Activated CD8-positive, alpha-beta memory T cell treated with anti-CD3 and anti-CD28 coated beads for 1 hour (primary cell): ENCODE measurements at places on chromosomes 4 and X.

DNA sequence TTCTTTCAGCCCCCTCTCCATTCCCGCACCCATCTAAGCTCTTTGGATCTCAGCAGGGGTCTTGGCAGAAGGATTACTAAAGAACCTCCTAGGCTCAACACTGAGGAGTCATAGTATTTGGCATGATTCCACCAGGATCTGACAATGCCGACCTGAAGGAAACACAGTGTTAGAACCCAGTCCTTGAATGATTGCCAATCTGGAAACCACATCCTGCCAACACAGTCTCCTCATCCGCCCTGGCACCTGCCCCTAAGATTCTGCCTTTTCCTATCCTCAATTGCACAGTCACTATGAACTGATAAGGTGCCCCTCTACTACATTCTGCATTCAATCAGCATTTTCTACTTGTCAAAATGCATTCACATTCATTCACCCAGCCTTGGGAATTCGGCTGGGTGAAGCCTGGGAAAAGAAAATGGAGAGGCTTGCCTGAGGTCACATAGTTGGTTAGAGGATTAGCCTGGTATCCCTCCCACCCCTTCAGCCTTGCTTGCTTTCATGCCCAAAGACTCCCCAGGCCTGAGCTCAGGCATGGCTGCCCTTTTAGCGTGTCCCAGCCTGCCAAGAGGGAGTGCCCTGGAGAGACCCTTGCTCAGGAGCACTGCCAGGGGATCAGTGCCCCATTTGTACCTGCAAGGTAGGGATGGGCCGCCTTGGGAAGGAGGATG is 2.2 kb upstream of the CLDN2 start:
- no peak for DNase-seq

DNA sequence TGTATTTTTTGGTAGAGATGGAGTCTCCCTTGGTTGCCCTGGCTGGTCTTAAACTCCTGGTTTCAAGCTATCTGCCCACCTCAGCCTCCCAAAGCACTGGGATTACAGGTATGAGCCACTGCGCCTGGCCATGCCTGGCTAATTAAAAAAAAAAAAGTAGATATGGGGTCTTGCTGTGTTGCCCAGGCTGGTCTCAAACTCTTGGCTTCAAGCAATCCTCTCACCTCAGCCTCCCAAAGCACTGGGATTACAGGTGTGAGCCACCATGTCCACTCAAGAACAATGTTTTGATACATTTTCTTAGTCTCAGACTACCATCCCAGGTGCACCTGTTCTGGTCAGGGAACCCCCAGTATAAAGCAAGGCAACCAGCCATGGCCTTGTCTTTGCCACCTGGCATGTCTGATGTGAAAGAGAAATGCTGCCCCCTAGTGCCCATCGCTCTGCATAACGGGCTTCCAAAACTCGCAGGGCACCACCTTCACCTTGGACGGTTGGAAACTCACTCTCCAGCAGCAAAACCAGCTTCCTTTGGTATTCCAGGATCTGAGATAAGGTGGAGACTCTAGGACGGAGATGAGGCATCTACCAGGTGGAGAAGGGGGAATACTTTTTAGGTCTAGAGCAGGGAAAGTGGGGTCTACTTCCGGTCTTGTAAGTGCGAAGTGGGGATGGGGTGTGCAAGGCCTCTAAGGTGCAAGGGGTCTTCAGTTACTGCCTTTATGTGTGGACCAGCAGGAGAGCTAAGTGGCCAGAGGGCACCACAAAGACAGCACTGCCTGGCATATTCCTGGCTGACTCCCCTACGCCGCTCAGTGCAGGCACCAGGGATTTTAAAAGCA is 47.7 kb upstream of the AFAP1 start:
- DNase-seq: peak; percentile 40

- DNase-seq: no peak
These were observed 35.6 kb upstream of the EDA2R start for GRCh38 chrX:66674506-66674905.

GRCh38 chrX:48935301-48935670 is 16.5 kb upstream of the PIM2 start:
- DNase-seq: no peak

DNA sequence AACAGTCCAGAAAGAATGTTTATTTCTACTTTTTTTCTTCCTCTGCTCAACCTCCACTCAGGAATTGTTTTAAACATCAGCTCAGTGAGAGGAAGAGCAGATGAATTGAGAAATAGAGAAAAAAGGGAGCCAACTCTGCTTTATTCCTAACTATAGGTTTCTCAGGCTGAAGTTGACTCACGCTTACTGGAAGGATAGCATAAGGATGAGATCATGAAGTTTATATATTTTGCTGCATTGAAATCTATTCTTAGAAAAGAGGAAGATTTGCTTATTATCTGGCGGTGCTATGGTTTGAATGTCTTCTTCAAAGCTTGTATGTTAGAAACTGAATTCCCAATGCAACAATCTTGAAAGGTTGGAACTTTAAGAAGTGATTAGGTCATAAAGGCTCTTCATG is 1673.4 kb upstream of the PCDH7 start:
- DNase-seq: no peak

DNA sequence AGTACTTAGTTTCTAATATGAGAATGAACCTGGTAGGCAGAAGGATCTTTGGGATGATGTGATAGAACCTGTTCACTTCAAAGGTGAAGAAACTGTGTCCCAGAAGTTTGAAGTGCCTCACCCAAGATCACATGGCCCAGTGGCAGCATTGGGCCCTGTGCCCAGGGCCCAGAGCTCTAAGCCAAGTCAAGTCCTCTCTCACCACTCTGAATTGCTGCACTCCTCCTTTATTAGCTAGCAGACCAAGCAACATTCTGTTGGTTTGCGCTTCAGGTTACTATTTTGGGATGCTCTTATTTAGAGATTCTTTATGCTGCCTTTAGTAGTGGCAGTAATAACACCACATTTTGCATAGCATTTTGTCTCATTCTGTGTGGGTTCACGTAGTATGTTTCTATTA is 82.7 kb downstream of the PARM1 start:
- DNase-seq: no peak

- DNase-seq: no peak
These were observed 25.8 kb downstream of the RTL9 start for GRCh38 chrX:110384490-110384889.

GRCh38 chr4:5385741-5386311 is 322.5 kb downstream of the EVC2 start:
- DNase-seq: no peak

GRCh38 chrX:78643874-78644273 is 15.3 kb downstream of the RTL3 start:
- DNase-seq: no peak

GRCh38 chr4:101232074-101232776 is 115.1 kb downstream of the PPP3CA start:
- DNase-seq: no peak

- DNase-seq: no peak
These were observed 33.6 kb upstream of the JAKMIP1 start for GRCh38 chr4:6233929-6234328.

DNA sequence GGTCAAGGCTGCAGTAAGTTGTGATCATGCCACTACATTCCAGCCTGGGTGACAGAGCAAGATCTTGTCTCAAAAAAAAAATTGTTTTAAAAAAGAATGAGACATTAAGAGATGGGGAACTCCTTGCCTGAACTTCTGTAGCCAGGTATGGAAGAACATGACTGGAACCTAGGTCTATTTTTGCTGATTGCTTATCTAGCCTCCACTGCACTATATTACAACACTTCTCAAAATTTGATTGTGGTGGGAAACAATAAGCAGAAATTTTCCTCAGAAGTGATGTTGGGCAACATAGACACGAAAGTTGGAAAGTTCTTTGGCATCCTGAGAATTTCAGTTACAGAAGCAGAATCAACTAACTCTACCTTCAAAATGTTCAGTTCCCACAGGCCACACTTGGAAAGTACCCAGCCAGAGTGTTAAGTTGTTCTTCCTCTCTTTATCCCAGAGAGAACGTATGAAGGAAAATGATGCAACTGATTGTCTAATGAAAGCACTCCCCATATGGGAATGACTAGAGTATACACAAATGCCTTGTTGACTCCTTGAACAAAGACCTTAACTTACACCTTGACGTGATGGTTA is 50.0 kb downstream of the LUZP4 start:
- no peak for DNase-seq

DNA sequence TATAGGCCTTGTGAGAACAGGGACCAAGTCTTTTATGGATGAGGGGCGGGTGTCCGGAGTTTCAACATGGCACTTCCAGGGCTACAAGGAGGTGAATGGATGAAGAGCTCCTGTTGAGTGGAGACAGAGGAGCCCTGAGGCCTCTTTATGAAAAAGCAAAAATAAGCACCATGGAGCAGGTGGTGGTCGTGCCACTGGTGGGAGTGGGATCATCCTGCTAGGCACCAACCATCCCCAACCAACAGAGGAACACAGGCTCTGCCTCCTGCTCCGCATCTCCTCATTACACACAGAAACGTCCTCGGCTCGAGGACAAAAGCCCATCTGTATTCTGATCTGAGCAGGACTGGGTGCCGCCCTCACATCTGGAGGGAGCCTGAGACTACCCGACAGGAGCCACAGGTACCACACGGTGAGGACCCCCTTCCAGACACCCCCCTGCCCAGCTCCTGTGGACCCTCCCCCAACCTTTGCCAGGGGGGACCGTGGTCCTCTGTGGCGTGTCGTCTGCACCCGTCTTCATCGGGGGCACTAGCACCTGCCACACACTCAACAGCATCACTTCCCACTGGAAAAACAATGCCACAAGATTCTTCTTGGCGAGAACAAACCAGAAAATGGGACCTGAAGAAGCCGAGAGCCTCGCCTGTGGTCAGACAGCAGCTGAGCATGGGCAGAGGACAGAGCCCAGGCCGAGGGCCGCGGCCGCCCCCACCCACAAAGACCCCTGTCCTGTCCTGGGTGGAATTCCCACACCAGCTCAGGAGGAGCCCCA is 3.9 kb upstream of the PDE6B start:
- DNase-seq: no peak

GRCh38 chr4:38574559-38575333 is 89.3 kb upstream of the KLF3 start:
- no peak for DNase-seq

- no peak for DNase-seq
These were observed 110.6 kb downstream of the REPS2 start for GRCh38 chrX:17056868-17057608.

GRCh38 chr4:187208651-187209050 is 485.0 kb upstream of the FAT1 start:
- DNase-seq: no peak

GRCh38 chr4:15811703-15812337 is 33.7 kb downstream of the CD38 start:
- no peak for DNase-seq

DNA sequence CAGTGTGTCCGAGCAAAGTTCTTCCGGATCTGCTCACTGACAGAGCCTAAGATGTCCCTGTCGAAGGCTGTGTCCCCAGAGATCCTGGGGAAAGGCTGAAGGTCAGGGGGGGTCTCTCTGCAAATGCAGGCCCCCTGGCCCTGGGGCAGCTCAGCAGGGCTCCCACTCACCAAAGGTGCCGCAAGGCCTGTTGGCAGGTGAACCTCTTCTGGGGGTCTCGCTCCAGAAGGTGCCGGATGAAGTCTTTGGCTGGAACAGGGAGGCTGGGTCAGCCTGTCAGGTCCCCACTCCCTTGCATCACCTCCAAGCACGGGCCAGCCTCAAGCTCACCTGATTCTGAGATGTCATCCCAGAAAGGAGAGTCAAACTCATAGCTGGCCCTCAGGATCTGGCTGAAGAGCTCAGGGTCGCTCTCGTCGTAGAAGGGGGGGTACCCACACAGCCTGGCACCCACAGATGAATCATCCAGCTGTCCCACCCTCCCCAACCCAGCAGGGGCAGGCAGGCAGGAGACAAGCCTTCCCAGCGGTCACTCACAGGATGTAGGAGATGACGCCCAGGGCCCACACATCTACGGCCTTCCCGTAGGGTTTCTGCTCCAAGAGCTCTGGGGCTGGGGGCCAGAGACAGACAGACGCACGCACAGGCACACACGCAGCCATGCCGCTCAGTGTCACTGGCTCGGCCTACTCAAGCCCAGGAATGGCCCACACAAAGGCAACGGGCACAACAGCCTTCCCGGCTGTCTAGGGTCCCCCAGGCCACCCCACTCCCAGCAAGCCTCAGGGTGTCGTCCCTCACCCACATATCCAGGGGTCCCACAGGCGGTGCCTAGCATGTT is 2.6 kb downstream of the PNCK start:
- no peak for DNase-seq

DNA sequence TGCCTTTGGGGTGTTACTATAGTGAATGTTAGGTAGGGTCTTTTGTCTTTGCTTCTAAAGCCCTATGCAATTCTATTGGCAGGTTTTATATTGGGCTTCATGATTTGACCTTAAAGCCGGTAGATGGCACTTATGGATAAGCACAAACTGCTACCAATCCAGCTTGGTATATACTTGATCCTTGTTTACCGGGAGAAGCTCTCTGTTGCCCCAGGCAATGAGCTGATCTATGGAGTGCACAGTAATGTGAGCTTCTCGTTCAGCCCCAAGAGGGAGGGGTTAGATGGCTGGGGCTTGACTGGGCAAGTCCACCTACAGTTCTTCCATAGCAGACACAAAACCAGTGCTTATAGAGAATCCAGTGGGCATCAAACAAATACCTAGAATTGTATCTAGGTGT is 287.2 kb upstream of the CT83 start:
- DNase-seq: no peak

- no peak for DNase-seq
These were observed 168.0 kb downstream of the BANK1 start for GRCh38 chr4:101958547-101958946.

DNA sequence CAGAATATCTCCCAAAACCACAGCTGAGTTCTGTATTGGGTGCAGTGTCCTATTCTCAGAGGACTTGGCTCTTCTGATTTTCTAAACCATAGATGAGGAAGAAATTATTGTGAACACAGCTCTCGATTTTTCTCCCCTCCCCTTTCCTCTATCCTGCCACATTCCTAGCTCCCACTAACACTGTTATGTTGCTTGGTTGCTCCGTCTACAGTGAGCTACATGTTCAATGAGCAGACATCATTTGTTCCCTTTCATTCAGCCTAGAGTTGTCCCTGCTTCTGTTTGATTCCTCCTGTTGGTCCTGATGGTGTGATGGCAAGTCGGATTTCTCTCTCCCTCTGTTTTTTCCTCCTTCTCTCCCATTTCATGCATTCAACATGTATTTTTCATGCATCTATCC is 65.9 kb downstream of the DIPK2B start:
- no peak for DNase-seq

DNA sequence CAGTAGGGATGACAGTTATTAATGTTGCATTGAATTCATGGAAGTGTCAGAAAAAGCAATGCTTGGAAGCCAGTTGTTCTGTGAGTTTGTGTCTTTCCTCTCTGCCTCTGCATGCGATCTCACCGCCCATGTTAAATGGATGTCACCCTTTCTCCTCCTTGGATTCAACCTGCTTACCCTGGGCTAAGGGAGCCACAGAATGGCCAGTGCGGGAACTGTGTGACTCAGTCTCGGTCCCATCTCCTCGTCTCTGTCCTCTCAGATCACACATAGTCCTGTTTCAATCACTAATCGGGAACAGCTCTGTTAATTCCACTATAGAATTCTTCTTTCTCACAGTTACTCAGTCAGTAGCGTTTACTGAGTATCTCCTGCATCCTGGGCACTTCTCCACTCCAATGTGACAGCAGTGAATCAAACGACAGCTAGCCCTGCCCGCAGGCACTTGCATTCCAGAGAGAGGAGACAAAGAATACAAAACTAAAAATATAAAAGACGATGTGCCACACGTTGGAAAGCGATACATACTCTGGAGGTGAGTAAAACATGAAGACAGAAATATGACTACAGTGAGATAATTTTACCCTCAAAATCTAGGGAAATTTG is 53.6 kb upstream of the TLR3 start:
- no peak for DNase-seq
